AG09319 (cell line): ENCODE measurements at places on chromosomes 13 and 19.
A peak's percentile ranks its signal among the peaks of the same experiment; 100 is the strongest.

GRCh38 chr13:53004573-53004972 lies 24.0 kb upstream of the OLFM4 start:
- DNase-seq, result no peak

- DNase-seq, result no peak
Measured at GRCh38 chr13:32938314-32938713, 77.9 kb upstream of the KL start.

DNA sequence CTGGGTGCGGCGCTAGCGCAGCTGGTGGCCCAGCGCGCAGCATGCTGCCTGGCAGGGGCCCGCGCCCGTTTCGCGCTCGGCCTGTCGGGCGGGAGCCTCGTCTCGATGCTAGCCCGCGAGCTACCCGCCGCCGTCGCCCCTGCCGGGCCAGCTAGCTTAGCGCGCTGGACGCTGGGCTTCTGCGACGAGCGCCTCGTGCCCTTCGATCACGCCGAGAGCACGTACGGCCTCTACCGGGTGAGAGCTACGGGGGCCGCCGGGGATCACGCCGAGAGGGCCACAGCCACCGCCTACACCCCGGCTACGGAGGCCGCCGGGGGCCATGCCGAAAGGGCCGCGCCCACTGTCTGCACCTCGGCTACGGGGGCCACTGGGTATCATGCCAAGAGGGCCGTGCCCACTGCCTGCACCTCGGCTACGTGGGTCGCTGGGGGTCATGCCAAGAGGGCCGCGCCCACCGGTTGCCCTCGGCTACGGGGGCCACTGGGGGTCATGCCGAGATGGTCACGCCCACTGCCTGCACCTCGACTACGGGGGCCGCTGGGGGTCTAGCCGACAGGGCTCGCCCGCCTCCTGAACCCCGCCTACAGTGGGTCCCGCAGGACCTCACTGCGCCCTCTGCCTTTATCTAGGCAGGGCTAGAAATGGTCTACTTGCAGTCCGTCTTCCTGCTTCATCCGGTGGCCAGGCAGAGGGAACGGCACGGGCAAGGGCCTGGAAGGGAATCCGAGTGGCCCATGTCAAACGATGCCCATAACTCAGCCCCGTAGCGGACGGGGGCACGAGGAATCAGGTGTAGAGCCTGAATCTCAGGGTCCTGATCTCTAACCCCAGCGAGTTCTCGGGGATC lies 500 bp downstream of the PGLS start:
- DNase-seq, result peak; percentile 59

GRCh38 chr13:55602784-55603183 lies 1537.9 kb upstream of the PRR20A start:
- no peak for DNase-seq

DNA sequence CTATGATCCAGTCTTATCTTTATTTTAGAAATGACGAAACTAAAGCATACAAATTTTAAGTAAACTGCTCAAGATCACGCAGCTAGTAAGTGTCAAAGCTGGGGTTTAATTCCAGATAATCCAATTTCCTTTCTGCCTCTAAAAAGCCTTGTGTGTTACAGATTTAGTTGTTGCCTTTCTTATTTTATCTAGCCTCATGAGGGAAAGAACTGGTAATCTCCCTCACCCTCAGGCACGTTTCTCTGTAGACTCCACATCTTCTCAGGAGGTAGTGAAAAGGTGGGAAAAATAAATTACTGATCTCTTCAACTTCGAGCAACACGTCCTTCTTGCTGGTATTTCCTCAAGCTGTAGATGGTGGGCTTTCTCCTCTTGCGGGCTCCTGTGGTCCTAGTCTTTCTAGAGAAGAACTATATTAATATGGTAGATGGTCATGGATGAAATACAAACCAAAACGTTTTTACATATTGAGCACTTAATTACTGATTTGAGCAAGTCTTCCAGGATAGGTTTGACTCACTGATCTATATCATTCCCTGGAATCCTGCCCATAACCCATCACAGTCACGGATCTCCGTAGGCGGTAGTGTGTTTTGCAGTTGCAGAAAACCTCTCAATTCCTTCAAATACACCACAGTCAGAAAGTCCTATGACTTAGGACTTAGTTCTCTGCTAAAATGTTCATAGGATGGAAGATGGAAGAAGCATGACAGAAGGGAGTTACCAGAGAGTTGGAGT lies 519.5 kb downstream of the DCT start:
- DNase-seq, result no peak

- no peak for DNase-seq
Measured at GRCh38 chr19:56137405-56137804, 3.7 kb upstream of the ZNF444 start.

DNA sequence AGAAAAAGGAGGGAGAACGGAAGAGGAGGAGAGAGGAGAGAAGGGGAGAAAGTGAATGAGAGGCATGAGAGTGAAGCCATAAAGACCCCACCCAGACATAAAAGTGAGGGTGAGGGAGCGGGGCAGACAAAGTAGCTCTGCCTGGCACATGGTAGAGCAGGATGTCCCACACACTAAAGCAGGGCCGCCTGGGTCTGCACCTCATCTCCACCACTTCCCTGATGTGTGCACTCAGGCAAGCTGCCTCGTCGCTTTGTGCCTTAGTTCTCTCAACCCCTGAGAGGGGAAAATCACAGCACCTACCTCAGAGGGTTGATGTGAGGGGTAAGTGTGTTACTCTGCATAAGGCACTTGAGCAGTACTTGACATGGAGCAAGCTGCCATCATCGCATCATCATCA lies 488.1 kb downstream of the COG6 start:
- no peak for DNase-seq

DNA sequence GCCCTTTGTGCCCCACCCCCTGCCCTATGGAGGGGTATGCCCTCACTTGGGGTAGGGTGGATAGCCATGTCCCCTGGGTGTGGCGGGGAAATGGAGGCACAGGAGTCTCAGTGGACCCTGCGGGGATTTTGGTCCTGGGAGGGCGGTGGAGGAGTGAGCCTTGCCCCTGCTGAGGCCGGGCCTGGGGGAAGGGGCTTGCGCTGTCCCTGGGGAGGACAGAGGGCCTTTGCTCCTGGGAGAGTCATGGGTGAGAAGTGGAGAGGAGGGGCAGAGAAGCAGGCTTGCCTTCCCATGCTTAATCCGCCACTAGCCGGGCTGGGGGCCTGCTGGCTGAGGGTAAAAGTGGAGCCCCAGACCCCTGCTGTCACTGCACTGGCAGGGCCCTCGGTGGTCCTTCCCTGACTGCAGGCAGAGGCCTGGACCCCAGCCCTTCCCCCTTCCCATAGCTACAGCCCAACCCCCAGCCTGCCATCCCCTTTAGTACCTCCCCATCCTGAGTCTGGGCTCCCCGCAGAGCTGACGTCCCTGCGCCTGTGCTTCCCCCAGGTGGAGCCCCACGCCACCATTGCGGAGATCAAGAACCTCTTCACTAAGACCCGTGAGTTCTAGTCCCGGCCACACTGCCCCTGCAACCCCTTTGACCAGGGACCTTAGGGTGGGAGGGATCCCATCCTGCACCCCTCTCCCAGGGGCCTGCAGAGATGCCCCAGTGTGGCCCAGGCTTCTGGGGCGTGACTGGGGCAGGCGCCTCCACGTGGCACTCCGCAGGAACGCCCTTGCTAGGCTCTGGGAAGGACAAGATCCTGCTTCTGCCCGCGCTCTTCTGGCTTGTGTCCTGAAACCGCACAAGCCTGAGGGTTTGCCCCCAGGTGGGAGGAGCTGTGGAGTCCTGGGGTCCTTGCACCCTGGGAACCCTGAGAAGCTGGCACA lies 8.9 kb downstream of the NDUFB7 start:
- DNase-seq, result no peak

GRCh38 chr13:33279414-33280278 lies 5.9 kb downstream of the STARD13 start:
- no peak for DNase-seq

GRCh38 chr13:20442798-20443381 lies 82.8 kb downstream of the CRYL1 start:
- DNase-seq, result no peak
